NCI-H1048 (cell line): ENCODE measurements at places on chromosomes 6 and 20.

DNA sequence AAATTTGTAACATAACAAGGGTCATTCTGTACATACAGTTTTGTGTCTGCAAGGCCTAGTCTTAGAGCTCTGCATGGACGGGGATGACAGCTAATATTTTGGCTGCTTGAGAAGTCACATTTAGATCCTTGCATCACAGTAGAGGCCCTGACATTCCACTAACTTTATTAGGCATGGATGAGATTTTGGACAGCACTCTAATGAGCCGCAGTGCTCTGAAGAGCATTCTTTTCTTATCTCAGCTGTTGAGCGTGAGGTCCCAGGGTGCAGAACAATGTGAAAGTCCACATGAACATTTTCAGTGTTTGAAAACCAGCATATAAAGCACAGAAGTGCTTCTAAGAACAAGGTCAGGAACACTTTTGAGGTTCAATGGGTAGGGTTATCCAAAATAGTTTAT is 58.9 kb downstream of the IPCEF1 start:
- DNase-seq, result no peak

- no peak for DNase-seq
Measured at GRCh38 chr6:169162752-169163407, 90.8 kb downstream of the THBS2 start.

DNA sequence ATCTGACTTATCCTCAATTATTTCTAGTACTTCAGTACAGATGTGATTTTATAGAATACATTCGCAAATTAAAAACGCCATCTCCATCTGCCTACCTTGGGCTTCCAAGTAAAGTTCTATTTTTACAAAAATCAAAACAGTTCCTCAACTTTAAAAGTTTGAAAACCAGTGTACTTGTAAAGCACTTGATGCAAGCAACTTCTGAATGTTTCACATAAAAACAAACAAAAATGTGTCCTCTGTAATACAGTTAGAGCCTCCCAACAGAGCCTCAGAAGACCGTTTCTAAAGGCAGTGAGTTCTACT is 384 bp upstream of the MANEA start:
- no peak for DNase-seq

GRCh38 chr6:105402090-105402938 is 568 bp downstream of the PREP start:
- DNase-seq, result no peak

DNA sequence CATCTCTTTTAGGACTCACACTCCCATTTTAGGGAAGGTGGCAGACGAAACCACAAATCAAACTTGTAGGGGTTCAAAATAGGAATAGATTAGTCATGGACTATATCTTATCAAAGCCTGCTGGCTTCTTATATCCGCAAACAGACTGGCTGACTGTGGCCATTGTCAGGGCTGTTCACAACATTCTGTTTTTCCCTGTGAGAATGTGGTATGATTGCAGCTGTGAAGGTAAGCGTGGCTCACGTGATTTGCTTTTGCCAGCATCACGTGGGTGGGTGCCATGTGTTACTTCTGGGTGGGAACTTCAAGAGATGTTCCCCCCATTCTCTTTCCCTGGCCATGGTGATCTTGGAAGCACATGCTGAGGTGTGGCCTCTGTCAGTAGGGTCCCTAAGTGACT is 5.9 kb downstream of the IP6K3 start:
- no peak for DNase-seq

DNA sequence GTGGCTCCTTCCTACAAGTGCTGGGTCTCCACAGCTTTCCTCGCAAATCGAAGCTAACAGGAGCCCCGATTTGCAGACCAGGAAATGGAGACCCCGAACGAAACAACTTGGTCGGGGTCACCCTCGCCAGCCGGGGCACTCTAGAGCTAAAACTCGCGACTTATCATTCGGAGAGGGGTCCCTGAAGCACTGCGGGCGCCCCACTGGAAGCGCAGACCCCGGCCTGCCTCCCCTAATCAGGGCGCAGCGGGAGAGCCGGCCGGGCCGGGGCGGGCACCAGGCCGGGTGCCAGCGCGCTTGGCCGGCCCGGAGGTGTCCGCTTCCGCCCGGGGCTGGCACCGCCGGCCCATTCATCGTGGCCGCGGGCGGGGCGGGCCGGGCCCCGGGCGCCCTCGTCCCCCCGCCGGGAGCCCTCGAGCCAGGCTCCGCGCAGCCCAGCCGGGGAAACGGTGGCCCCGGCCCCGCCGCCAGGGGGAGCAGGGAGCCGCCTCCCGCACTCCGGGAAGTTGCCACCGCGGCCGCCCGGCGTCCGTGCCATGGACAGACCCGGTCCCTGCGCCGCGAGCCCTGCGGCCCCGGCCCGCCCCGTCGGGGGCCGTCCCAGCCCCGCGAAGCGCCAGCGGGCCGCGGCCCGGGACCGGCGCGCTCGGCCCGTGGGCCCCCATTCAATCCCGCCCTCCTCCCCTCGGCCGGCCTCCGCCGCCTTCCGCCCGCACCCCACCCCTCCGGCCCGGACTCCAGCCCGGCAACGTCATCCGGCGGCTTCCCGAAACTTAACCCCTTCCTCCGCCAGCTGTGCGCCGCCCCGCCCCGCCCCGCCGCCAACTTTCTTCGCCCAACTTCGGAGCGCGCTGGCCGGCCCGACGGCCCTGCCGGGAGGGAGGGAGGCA is 961 bp downstream of the RRBP1 start:
- peak; percentile 18 for DNase-seq
